Foreskin keratinocyte (primary cell): ENCODE measurements at places on chromosomes 7 and 10.
A peak's percentile ranks its signal among the peaks of the same experiment; 100 is the strongest.

DNA sequence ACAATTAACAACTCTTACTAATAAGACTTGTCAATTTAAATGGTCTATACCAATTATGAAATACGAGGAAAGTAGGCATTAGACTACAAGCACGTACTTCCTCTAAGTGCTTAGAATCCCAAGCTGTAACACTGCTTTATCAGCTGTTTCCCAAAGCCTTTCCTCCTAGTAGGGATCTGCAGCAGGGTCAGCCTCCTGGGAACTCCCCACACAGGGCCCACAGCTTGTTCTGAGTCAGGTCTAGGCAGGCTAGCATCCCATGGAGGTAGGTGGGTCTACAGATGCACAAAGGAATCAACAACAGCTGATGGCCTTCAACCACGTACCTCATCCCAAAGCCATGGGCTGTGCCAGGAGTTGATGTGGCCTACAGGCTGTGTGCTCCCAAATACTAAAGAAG, 14.7 kb downstream of the MMS19 start:
- DNase-seq: no peak

DNA sequence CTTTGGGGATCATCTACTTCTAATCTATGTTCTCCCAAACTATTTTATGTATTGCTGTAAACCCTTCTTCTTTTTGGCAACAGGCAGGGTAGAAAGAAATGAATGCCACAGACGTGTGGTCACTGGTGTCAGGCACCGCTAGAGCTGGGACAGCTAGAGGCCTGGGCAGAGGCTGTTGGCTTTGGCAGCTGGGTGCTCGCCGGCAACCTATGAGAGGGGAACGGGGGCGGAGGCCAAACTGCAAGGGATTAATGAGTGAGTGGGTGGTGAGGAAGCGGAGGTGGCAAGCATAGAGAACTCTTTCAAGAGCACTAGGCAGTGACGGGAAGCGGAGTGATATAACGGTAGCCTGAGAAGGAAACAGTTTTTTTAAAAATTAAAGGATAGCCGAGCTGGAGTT, 78.5 kb downstream of the CREB5 start:
- DNase-seq: no peak

DNA sequence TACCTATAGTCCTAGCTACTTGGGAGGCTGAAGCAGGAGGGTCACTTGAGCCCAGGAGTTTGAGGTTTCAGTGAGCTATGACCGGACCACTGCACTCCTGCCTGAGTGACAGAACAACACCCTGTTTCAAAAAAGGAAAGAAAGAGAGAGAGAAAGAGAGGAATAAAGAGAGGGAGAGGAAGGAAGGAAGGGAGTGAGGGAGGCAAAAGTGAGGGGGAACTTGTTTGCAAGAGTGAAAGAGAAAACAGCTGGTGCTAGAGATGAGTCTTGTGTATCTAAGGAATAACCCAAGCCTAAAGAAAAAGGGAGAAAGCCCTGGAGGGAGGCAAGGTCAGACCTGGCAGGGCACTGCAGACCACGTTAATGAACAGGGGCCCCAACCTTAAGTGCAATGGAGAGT, 4.8 kb upstream of the NT5C2 start:
- DNase-seq: no peak

DNA sequence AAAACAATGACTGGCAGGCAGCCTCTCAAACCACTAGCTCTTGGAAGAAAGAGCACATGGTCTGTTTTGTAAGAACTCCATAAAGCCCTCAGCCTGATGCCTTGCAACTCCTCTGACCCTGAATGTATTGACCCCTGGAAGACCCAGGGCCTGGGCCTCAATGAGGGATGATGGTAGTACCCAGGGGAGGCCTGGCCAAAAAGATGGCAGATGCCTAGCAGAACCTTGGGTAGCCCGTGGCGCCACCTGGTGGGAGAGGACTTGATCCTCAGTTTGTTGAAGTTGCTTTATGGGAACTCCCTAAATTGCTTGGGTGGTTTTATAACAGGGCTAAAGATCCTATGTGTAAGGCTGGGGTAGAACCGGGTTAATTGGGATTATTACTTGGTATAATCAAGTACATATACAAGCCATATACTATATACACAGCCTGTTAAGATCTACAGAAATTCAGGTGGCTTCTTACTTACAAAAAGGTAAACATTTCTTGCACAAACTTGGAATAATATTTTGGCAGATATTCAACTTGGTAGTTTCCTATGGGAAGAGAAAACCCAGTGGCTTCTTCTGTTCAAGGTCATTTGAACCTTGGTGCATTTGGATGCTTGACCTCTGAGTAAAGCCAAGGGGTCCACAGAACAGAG, 95.8 kb upstream of the CACUL1 start:
- peak; percentile 76 for DNase-seq

DNA sequence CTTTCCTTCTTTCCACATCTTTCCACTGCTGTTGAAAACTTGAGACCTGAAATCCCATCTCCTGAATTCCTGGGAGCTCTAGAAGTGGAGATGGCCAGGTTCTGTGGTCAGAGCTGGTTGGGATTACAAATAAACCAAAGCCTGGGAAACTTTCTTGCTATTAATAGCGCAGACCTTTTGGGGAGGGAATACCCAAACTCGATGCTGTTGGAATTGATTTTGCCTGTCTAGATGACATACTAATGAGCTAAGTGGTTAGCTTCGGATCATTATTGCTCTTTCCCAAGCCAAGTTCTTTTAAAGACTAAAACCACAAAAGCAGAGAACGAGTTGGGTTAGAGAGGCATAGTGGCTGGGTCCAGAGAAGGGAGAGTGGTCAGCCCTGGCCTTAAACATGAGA, 76.6 kb downstream of the TCF7L2 start:
- DNase-seq: no peak

GRCh38 chr10:84551437-84552120, 223.2 kb downstream of the CCSER2 start:
- DNase-seq: no peak

GRCh38 chr7:134351424-134351823, 34.7 kb upstream of the SLC35B4 start:
- no peak for DNase-seq
